ENCODE measurements at places on chromosomes 1 and 21.

- DNase-seq = no peak
These were observed 8.4 kb downstream of the TIPRL start for GRCh38 chr1:168187177-168187576.

GRCh38 chr21:28332796-28333195 lies 659.9 kb downstream of the LTN1 start:
- DNase-seq = no peak

DNA sequence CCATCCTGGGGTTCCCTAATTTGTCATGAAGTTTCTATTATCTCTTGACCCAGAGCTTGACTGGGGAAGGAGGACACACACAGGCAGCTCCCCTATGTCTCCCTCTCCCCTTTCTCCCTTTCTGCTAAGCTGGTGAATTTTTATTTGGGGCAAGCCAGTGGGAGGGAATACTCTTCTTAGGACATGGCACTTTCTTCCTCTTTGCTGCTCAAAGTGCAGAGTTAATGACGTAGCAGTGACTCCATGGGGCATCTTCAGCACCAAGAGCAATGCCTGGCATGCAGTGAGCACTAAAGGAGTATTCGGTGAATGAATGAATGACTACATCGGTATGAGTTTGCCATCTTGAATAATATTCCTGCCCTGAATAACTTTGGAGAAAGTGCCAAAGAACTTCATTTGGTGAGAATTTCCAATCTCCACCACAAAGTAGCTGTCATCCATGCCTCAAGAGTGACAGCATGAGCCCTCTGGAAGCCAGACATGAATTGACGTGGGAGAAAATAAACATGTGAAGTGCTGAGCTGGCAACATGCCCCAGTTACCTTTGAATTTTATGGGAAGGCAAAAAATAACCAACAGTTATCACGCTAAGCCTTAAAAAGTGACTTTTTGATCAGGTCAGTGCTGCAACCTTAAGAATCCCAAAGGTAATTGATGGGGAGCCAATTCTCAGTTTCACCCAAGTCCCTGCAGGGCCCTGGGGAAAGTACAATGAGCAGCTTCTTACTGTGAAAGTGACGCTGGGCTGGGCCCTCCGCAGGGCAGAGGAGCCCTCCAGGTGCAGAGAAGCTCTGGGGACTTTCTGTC lies 22.1 kb upstream of the ATF3 start:
- no peak for DNase-seq

DNA sequence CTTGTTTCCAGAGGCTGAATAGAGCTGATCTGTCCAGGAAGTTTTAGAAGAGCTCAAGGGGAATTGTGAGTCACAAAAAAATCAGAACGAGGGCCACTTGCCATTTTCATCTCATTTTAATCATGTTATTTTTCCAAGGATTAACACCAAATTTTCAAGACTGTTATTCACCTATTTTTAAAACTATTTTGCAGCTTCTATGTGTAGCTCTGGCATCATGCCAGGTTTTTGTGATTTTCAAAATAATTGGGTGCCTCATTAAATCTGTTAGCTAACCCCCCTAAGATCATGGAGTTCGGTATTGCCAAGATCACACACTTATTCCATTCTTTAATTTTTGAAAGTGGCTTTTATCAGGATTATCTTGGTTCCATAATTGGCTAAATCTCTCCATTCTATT lies 90.9 kb downstream of the RGS7 start:
- DNase-seq = no peak

DNA sequence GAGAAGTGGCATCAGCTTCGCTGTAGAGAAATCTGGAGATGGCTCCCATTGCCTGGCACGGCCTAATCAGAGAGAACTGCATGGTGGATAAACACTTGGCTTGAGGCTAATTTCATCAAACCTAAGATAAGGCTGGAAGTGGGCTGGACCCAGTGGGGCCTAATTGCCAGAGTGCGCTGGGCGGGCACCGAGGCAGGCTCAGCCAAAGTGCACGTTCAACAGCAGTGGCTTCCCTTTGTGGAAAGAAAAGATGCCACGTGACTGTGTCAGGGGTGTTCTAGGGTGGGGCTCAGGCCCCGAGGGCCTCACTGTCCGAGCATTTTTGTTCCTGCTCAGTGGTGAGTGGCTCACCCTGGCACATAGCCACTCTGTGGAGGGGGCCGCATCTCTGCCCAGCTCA lies 5.8 kb downstream of the PLCH2 start:
- no peak for DNase-seq

DNA sequence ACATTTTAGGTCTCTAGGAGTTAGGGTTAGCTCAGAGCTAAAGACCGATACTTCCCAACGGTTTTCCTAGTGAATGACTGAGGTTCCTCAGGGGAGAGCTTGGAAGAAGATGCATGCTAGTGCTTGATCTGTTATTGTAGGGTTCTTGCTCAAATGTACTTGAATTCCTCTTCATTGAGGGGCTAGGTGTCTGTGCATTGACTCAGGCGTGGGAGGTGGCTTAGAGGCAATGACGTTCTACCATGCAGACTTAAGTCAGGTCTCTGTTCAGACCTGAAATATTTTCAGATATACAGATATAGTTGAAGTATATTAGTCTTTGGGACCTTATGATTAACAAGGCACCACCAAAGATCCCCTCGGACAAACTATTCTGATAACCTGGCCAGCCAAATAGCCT lies 23.5 kb downstream of the S100A10 start:
- DNase-seq = no peak

GRCh38 chr1:29546496-29546895 lies 310.2 kb downstream of the PTPRU start:
- no peak for DNase-seq

GRCh38 chr1:28480308-28480707 lies 25.5 kb upstream of the RCC1 start:
- DNase-seq = no peak

DNA sequence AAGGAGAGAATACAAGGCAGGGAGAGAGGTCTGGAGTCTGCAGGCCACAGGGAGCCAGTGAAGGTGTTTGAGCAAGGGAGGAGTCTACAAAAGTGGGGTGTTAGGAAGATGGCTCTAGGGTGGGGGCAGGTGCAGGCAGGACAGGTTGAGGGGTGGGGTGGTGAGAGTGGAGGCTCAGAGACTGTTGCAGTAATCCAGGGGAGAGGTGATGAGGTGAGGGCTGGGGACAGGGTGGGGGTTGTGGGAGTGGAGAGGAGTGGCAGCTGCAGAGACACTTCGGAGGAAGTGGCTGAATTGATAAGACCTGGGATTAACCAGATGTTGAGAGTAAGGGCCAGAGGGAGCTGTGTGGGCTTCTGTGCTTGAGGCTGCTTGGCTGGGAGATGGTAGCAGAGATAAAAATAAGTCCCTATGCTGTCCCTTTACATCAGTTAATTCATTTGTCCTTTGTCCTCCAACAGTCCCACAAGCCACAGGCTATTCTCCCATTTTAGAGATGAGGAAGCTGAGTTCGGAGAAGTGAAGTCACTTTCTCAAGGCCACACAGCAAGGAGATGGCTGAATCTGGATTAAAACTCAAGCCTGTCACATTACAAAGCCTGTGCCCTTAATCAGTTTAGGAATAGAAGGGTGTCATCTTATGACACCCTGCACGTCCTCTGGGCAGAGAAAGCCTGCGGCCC lies 54.8 kb upstream of the SYNC start:
- no peak for DNase-seq

DNA sequence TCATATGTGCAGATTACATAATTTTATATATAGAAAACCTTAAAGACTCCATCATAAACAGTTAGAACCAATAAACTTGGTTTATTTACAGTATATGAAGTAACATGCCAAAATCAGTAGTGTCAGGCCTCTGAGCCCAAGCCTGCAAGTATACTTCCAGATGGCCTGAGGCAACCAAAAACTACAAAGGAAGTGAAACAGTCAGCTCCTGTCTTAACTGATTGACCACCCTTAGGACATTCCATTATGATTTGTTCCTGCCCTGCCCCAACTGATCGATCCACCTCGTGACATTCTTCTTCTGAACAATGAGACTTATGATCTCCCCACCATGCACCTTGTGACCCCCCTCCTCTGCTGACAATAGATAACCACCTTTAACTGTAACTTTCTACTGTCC lies 630.3 kb downstream of the AMY1C start:
- DNase-seq = no peak

DNA sequence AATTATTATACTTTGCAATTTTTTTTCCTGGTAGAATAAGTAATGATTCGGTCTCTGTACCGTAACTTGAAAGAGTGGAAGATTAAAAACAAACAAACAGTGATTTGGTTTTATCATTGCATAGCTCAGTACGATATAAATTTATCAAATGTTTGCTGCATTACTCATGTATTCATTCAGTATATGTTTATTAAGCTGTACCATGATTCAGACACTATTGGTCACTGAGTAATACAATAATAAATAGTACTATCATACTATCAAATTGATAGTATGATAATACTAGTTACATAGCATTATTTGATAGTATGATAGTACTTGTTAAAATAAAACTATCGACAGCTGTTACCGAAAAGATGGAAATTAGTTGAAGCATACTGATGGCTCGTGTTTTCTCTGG lies 12.1 kb downstream of the CENPF start:
- DNase-seq = no peak

DNA sequence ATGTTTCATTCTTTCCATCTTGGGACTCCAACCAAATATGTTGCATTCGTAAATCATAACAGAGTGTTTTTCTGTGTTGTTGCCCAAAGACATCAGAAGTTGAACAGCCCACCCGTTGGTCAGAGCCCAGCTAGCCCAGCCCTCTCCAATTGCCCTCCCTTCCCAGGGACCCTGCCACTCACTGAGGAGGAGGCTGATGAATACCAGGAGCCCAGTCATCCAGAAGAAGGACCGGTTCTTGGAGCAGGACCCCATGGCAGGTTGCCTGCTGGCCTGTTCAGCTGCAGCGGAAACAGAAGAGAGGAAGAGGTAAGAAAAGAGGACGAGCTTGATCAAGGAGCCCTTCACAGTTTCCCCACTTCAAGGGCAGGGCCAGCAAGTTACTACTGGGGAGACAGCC lies 172.2 kb upstream of the ETV3 start:
- no peak for DNase-seq

DNA sequence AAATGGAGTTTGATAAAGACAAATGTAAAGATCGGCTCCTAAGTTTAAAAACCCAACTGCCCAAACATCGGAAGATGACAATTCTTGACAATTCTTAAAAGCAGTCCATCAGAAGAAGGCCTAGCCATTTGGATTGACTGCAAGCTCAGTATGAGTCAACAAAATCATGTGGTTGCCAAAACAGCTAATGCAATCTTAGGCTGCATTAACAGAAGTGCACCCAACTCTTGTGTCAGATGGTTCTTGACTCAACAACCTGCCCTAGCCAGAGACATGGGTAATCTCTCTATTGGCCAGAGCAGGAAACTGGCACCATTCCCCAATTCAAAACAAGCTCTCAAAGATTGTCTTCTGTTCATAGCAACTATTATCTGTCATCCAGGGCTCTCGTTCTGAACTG lies 9.9 kb upstream of the NCF2 start:
- no peak for DNase-seq

DNA sequence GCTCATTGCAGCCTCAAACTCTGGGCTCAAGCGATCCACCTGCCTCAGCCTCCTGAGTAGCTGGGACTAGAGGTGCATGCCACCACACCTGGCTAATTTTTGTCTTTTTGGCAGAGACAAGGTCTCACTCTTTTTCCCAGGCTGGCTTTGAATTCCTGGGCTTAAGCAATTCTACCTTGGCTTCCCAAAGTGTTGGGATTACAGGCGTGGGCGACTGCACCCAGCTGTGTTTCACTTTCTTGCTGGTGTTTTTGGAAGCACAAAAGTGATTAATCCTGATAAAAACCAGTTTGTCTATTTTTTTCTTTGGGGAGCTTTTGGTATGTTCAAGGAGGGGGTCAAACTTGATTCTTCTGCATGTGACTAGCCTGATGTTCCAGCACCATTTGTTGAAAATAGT lies 19.3 kb downstream of the RNF11 start:
- DNase-seq = no peak

GRCh38 chr1:41019353-41019745 lies 2.2 kb downstream of the SLFNL1 start:
- DNase-seq = no peak

- no peak for DNase-seq
These were observed 37.6 kb downstream of the FAAH start for GRCh38 chr1:46431695-46432094.
